ENCODE measurements at places on chromosomes 3 and 15.

- DNase-seq: no peak
Measured at GRCh38 chr3:98010194-98010882, 24.8 kb downstream of the GABRR3 start.

- DNase-seq: peak; percentile 78
Measured at GRCh38 chr3:52533623-52534280, at the start of gene NT5DC2. Gene NT5DC2, minus strand, starts transcription at chr3:52533857. Its CDS starts 120 bp downstream, at chr3:52533737.

- no peak for DNase-seq
Measured at GRCh38 chr3:13748276-13748879, 131.5 kb downstream of the WNT7A start.

- no peak for DNase-seq
Measured at GRCh38 chr3:23203708-23204330, 692 bp downstream of the UBE2E2 start.

GRCh38 chr15:64536244-64536836 is 76.0 kb downstream of the ZNF609 start:
- DNase-seq: no peak

DNA sequence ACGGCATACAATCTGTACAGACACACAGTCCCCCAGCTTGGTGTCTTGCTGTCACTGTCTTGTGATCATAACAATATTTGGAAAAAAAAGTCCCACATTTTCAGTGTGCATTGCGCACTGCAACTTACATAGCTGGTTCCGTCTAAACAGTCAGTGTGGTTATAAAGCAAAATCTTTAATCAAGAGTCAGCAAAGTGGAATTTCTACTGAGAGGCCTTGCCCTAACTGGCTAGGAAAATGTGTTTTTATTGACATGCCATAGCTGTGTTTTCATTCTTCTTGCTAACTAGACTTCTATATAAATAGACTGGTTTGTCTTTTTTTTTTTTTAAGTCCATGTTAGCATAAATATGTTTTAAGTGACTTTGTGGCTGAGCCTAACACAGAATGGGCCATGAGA is 174.8 kb downstream of the POLR2M start:
- no peak for DNase-seq

DNA sequence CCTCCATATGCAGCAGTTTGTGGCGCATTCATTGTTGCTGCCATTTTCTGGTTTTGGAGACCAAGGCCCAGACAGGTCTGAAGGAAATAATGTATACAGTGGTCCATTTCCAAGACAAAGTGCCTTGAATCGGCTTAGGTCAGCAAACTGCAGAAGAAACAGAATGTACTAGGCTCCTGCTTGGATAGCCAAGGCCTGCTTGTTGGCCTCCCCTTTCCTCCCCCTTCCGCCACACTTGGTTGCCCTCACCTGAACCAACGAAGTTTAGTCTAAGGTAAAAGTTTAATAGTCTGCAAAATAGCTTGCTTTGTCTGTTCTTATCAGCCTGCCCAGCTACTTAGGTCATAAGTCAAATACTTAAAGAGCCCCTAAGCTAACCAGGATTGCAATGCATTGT is 12.0 kb upstream of the RTP3 start:
- DNase-seq: no peak

- no peak for DNase-seq
Measured at GRCh38 chr15:70272565-70273355, 175.0 kb upstream of the TLE3 start.

DNA sequence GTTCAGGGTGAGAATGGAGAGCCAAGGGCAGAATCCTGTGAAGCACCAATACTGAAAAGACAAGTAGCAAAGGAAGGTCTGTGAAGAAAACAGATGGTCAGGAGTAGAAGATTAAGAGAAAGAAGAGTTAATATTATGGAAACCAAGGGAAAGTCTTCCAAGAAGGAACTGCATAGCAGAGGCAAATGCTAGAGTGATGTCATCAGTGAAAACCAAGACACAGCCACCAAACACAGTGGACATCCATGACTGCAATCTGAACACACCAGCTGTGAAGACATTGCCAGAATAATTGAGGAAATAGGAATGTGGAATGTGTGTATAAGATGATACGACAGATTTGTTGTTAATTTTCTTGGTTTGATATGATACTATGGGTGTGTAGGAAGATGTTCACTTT is 26.8 kb upstream of the ZBTB38 start:
- DNase-seq: no peak

DNA sequence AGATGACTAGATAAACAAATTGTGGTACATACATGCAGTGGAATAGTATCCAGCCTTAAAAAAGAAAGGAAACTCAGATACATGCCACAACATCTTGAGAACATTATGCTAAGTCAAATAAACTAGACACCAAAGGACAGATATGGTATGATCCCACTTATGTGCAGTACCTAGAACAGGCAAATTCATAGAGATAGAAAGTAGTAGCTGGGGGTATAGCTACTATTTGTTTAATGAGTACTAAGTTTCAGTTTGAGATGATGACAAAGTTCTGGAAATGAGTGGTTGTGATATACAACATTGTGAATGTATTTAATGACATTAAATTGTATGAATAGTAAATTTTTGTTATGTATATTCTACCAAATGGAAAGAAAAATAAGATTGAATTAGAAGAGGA is 477.2 kb upstream of the CFAP20DC start:
- DNase-seq: no peak

DNA sequence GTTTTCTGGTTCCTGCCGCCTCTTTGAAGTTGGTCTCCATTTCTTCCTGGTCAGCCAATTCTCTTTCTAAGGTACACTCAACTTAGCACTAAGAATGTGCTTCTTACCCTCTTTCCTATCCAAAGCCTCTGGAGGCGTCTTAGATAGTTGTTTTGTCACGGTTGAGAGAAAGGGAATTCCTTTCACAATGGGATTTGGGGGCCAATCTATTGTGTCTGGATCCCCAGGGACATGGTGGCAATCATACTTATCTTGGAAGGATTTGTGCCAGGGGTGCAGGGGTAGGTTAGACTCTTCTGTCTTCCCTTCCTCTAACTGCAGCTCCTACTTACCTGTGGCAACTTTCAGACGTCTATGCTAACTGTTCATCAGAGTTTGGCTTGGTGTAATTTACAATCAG is 287.1 kb downstream of the SOX2 start:
- no peak for DNase-seq

DNA sequence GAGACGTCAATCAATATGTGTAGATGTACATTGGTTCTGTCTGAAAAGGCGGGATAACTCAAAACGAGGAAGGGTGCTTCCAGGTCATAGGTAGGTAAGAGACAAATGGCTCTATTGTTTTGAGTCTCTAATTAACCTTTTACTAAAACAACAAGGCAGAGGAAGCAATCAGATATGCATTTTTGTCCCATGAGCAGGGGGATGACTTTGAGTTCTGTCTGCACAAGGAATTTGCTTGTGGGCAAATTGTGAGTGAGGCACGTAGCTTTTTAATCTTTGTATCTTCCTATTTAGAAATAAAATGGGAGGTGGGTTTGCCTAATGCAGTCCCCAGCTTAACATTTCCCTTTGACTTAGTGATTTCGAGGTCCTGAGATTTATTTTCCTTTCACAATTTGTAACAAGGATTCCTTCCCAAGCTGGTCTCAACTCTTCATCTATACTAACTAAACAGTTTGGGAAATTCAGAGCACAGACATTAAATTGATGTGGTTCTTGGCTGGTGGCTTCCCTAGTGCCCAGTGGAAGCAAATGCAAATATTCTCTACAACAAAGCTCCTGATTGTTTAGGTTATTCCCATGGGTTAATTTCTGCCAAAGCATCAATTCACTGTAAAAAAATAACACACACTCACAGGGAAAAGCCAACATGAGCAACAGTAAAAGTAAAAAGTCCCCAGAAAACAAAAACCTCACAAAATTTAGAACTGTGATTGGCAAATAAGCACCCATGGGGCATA is 738.8 kb upstream of the SGO1 start:
- DNase-seq: no peak

DNA sequence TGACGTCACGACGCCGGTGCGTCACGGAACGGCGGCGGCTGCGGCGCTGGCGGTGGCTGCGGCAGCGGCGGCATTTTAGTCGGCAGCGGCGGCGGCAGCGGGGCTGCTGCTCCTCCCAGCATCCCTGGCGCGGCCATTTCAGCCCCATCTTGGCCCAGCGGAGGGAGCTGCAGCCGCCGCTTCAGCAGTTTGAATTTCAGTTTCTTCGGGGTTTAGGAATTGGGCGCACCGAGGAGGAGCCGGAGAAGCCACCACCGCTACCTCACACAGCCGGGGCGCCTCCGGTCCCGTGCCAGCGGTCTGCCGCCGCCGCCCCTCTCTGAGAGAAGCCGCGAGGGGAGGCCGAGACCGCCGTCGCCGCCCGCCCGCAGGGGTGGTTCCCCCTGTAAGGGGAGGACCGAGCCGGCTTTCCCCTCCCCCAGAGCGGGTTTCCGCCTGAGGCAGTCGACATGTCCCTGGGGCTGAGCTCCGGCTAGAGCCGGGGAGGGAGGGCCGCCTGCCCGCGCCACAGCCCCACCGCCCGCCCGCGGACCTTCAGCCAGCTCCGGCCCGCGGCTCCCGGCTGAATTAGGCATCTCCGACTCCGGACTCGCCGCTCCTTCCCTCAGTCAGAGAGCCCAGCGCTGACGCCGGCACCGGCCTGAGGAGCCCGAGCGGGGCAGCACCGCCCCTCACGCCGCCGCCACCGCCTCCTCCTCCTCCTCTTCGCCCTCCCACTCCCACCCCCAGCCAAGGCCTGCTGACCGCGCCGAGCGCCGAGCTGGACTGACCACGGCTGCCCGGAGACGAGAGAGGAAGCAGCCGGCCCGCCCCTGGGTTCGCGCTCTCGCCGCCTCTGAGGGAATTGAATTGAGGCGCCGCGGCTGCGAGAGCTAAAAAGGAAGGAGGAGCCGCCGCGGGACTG is at the start of gene TSC22D2:
Gene TSC22D2, plus strand, starts transcription at position 78 of the 904 bp plus-strand sequence. CDS start 1,053 bp downstream, outside the sequence.
- peak; percentile 96 for DNase-seq

DNA sequence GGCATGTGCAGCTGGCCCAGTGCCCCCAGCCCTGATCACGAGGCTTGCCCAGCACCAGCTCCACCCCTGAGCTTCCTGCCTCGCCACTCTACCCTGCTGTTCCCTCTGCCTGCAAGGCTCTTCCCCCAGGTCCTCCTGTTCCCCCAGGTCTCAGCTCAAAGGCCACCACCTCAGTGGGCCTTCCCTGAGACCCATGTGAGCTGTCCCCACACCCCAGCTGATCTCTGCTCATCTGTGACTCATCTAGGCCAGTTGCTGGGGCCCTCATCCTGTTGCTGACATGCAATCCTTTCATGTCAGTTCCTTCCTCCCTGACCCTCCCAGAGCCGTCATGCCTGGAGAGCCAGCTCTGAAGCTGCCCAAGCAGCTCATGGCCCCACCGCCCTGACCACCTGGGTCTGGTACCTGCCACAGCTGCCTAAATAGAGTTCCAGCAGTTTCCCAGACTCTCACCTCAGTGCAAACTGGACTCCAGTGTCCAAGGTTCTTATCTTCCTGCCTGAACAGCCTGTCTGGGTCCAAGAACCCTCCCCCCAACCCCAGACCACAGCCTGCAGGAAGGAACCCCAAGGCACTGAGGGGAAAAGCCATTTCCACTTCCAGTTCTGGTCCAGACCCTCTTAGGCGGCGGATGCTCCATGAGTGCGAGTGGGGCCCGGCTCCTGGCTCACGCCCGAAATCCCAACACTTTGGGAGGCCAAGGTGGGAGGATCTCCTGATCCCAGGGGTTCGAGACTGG is 116.6 kb upstream of the IQSEC1 start:
- DNase-seq: no peak

GRCh38 chr15:73239564-73240215 is 129.1 kb downstream of the HCN4 start:
- no peak for DNase-seq

DNA sequence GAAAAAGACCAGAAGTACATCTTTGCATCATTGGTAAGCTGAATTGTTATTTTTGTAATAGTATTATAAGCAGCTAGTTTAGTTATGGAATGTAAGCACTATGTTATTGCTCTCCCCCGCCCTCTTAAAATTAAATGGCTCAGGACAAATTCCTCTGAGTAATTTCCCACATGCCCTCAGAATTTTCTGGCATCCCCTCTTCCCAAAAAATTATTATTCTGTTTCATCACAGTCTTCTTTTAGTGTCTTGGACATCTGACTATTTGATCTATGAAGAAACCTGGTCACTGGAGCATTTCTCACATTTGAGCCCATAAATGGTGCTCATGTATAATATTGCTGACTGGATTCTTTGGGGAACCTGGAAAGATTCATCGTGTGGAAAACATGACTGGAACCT is 68.3 kb downstream of the KLHL25 start:
- no peak for DNase-seq

GRCh38 chr3:131503320-131503635 is 507 bp upstream of the MRPL3 start:
- DNase-seq: no peak

DNA sequence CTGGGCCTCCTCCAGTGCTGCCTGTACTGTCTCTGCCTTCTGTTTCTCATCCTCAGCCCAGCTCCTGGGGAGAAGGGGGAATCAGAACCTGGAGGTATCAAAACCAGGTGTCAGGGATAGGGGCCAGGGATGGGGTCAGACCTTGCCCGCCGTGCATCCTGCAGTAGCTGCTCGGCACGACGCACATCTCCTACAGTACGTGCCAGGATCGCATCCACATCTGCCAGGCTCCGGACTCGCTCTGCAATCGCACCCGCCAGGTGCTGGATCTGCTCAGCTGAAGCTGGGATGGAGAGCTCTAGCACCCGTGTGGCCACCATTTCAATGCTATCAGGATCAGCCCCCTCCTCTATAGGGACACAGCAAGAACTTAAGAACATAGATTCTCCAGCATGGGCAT is 1.4 kb upstream of the USP19 start:
- DNase-seq: no peak

GRCh38 chr3:162555761-162556160 is 1059.2 kb downstream of the OTOL1 start:
- no peak for DNase-seq

GRCh38 chr3:48070030-48070429 is 53.8 kb upstream of the MAP4 start:
- DNase-seq: no peak

- DNase-seq: no peak
Measured at GRCh38 chr3:197260491-197261163, 37.8 kb downstream of the DLG1 start.

GRCh38 chr3:187101184-187102072 is 37.9 kb downstream of the RPL39L start:
- peak; percentile 80 for DNase-seq

DNA sequence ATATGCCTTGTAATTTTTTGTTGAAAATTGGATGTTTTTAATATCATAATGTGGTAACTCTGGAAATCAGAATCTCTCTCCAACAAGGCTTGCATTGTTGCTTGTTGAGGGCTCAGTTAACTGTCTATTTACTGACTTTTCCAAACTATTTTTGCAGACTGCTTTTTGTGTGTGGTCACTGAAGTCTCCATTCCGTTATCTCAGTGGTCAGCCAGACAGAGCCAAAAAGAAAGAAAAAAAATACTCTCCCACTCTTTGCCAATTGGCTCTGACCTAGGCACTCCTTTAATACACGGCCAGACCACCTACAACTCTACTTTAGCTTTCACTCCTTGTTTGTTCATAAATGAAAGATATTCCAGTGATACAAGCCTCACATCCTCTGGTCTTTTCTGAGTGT is 52.5 kb downstream of the IFT80 start:
- DNase-seq: no peak

- DNase-seq: no peak
Measured at GRCh38 chr3:111592936-111593335, 2.2 kb downstream of the ZBED2 start.

GRCh38 chr3:172062761-172063160 is 23.4 kb downstream of the FNDC3B start:
- DNase-seq: no peak

Data from T47D (cell line).